IPS DF 6.9 (cell line): ENCODE measurements at places on chromosomes 3 and 15.

GRCh38 chr3:195566797-195567196, 16.9 kb downstream of the APOD start:
- no peak for DNase-seq

DNA sequence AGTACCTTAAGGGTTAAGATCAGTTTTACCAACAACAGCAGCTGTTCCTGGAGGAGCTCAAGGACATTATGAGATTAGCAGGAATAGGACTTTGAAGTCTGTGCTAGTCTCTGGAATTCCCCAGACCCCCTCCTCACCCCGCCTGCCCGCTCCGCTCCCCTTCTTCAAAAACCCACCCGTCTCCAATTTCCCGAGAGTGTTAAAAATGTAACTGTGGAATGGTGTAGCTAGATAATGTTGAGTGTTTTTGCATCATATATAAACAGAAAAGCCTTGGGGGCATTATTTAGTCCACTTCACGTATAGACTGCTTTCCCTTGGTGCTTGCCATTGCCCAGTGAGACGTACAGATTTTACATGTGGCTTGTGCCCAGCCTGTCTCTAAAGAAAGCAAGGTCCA, 65.0 kb upstream of the SEMA6D start:
- DNase-seq = no peak

DNA sequence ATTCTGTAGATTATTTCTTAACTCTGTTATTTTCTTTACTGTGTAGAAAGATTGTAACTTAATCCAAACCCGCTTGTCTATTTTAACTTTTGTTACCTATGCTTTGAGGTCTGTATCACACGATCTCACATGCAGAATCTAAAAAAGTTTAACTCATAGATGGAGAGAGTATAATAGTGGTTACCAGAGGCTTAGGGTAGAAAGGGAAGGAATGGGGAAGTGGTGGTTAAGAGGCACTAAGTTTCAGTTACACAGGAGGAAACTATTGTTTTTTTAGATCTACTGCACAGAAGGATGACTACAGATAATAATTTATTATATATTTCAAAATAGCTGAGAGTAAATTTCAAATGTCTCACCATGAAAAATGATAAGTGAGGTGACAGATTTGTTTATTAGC, 515.2 kb downstream of the RSL24D1 start:
- no peak for DNase-seq

- DNase-seq = no peak
Observed at GRCh38 chr15:31344823-31345605, 18.4 kb downstream of the KLF13 start.

GRCh38 chr15:40420071-40420713, 14.6 kb downstream of the IVD start:
- no peak for DNase-seq

- no peak for DNase-seq
Observed at GRCh38 chr15:93382200-93382820, 293.3 kb upstream of the RGMA start.

- no peak for DNase-seq
Observed at GRCh38 chr15:82183121-82184031, 79.2 kb downstream of the EFL1 start.

DNA sequence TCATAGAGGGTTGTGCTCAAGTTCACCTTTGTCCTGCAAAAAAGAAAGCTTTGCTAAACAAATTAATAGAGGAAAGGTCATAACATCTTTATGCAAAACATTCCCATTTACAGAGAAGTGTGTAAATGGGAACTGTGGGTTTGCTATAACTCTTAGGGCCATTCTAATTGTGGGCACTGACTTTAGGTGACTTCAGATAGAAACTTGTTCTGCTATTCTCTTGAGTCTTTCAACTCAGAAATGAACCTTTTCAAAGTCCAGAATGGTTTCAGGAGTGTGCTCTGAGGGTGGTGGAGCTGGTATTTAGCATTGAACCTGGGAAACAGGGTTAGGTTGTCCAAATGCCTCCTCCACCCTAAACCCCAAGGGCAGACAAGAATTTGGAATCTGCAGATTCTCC, 34.0 kb downstream of the SPTSSB start:
- no peak for DNase-seq

GRCh38 chr15:75142499-75142898, 59.2 kb upstream of the C15orf39 start:
- DNase-seq = no peak

GRCh38 chr3:32240159-32240545, 1.7 kb downstream of the CMTM8 start:
- no peak for DNase-seq

DNA sequence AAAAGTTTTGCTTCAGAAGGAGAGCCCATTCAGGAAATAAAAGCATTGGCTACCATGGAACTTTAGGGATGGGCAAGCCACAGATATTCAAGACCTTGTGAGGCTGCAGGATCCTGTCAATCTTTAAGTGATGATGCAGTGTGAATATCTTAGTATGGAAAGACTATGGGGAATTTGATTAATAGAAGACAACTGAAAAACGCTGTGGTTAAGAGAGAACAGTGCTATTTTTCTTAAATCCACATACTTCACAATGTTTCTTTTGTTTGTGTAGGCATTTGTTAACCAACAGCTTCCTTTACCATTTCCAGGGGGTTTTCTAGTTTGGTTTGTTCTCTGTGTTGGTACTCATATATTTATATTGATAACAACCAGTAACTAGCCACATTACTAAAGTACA, 90.3 kb downstream of the TMEM212 start:
- DNase-seq = no peak

- DNase-seq = no peak
Observed at GRCh38 chr15:39966521-39966920, 32.6 kb downstream of the EIF2AK4 start.

- no peak for DNase-seq
Observed at GRCh38 chr3:36937492-36937891, 7.4 kb downstream of the TRANK1 start.

DNA sequence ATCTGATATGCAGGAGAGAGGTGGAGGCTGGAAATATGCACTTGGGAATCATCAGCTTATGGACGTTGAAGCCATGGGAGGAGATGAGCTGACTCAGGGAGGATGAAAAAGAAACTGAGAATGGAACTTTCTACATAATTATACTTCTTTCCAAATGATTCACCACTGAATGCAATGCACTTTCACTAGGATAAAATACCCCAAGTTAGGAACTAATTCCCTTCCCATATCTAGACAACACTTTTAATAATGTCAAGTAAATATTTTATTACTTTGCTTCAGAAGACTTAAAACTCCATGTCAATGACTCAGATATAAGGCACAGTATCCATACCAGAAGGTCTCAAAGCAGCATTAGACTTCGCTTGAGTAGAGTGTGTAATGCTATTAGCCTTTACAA, 24.2 kb downstream of the NPTN start:
- no peak for DNase-seq

DNA sequence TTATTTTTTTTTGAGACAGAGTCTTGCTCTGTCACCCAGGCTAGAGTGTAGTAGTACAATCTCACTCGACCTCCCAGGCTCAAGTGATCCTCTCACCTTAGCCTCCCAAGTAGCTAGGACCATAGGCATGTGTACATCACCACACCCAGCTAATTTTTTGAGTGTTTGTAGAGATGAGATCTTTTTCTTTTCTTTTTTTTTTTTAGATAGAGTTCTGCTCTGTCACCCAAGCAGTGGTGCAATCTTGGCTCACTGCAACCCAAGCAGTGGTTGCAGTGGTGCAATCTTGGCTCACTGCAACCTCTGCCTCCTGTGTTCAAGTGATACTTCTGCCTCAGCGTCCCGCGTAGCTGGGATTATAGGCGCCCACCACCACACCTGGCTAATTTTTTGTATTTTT, 5.2 kb downstream of the CEP97 start:
- no peak for DNase-seq
